Stimulated activated CD4-positive, alpha-beta T cell treated with anti-CD3 and anti-CD28 coated beads, TNF-alpha, amount 100 ng/mL, for 4 hours (primary cell): ENCODE measurements at places on chromosomes 3 and 15.

- no peak for DNase-seq
These were observed 41.5 kb downstream of the TLE3 start for GRCh38 chr15:70056091-70056680.

- DNase-seq, result no peak
These were observed 282.7 kb downstream of the CNTN3 start for GRCh38 chr3:74331711-74332110.

DNA sequence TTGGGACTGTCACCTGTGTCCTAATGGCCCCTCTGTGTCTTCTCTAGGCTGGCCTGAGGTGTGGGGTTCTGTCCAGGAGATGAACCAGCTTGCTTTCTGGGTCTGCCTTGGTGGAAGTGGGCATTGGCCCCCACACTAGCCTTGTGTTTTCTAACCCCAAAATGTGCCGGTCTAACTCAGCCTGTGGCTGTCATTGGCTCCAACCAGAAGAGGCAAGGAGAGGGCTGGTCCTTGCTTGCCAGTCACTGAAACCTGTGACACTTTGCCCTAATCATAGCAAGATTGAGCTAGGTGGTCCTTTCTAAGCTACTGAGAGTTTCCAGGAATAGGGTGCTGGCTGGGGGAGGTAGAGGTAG is 2.2 kb downstream of the C15orf39 start:
- DNase-seq, result no peak

DNA sequence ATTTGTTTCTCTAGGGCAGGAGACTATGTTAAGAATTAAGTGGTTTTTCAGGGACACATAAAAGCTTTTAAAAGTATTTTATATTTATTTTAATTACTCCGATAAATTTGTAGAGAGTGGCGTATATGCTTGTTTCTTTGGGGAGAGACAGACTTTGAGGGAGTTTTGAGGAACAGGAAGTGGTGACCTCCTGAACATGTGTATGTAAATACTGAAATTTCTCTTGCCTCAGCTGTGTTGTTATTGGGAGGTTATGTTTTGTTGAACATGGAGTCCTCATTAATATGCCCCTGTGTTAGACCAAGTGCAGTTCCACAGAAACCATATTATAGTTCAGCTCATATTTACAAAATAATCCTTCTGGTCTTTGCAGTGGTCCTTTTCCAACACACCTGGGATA is 41.8 kb upstream of the UTS2B start:
- no peak for DNase-seq

GRCh38 chr3:150216041-150216811 is 191.9 kb upstream of the TSC22D2 start:
- no peak for DNase-seq

GRCh38 chr3:127482216-127483004 is 108.1 kb downstream of the TPRA1 start:
- DNase-seq, result no peak

- DNase-seq, result no peak
These were observed 209.5 kb upstream of the ST8SIA2 start for GRCh38 chr15:92184142-92184541.

DNA sequence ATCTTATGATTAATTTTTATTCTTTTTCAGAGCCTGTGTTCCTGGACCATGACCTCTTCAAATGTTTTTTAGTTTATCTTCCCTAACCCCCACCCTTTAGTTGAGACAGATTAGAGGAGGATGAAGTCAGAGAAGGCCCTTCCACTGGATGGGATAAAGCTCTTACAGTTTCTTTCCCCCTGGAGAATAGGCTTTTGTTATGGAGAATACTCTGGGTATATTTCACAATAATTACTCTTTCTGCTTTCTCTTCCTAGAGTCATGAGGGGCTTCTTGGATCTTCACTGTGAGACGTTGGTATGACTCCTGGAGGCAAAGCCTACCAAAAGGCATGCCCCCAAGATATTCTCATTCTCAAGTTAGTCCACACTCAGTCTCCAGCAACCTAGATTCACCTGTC is 144.4 kb upstream of the THRB start:
- DNase-seq, result no peak

- DNase-seq, result no peak
These were observed 105.7 kb downstream of the MBNL1 start for GRCh38 chr3:152374262-152374990.
